M059J (cell line): ENCODE measurements at places on chromosomes 2 and 18.

DNA sequence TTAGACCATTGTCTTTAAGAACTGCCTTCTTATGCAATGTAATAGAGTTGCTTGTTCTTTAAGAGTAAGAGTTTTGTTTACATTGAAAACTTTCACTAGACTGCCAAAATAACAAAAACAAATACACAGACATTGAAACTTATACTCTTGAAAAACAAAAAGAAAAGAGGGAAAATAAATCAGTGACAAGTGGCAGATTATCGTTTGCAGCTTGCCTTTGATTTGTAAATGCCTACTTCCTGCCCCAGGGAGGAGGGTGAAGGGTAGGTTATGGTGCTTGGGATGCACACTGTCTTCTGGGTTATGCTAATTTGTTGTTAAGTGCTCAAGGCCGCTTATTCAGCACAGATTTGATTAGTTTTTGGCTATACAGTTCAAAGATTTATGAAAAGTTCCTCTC is 198.7 kb downstream of the TGIF1 start:
- DNase-seq, result no peak

DNA sequence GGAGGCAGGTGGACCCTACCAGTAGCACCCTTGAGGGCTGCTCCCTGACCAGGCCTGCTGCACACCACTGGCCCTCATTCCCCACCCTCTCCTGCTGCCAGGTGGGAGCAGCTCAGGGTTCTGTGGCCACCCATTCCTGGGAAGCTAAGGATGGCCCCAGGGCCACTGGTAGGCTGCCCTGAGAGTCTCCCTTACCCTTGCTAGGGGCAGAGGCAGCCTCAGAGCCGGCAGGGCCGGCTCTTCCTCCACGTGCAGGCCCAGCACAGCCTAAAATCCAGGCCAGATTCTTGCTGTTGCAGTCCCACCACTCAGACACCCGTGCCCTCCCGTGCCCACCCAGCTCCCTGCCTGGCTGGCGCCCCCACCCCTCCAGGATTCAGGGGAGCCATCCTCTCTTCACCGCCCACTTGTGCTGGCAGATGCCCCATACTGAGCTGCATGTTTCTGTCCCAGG is 199.0 kb downstream of the EIPR1 start:
- DNase-seq, result no peak

GRCh38 chr2:48218169-48218568 is 311.8 kb upstream of the STON1 start:
- no peak for DNase-seq

- peak; percentile 93 for DNase-seq
Measured at GRCh38 chr2:180657054-180657453, 323.4 kb upstream of the UBE2E3 start.

DNA sequence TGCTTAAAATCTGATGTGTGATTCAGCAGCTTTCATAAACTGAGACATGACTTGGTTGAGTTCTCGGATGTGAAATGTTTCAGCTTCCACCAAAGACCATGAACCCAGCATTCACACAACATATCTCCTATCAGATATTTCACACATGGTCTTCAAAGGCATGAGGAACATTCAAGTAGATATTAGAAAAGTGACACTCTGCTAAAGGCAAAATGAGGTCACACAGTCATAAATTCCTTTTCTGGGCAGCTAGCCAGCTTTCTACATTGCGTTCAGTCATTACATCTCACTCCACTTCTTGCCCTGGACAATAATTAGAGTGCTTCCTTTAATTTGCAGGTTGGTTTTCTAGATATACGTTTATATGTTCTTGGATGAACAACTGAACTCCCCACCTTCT is 96.7 kb downstream of the GAREM1 start:
- peak; percentile 5 for DNase-seq

DNA sequence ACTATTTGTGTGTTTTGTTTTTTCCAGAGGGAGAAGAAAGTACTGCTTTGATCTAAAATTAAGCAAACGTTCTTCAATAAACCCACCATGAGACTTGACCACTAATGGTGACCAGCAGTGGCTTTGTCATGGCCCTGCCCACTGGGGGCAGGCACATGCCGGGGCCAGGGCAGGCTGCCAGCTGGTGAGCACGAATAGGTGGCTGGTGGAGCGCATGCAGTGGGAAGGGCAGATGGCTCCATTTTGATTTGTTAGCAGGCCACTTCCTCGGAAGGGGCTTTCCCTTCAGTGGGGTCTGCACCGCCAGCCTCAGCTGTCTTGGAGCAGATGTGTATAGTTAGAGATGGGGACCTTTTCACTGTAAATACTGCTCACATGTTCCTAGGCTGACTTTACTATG is 277.1 kb downstream of the SOX11 start:
- DNase-seq, result no peak

DNA sequence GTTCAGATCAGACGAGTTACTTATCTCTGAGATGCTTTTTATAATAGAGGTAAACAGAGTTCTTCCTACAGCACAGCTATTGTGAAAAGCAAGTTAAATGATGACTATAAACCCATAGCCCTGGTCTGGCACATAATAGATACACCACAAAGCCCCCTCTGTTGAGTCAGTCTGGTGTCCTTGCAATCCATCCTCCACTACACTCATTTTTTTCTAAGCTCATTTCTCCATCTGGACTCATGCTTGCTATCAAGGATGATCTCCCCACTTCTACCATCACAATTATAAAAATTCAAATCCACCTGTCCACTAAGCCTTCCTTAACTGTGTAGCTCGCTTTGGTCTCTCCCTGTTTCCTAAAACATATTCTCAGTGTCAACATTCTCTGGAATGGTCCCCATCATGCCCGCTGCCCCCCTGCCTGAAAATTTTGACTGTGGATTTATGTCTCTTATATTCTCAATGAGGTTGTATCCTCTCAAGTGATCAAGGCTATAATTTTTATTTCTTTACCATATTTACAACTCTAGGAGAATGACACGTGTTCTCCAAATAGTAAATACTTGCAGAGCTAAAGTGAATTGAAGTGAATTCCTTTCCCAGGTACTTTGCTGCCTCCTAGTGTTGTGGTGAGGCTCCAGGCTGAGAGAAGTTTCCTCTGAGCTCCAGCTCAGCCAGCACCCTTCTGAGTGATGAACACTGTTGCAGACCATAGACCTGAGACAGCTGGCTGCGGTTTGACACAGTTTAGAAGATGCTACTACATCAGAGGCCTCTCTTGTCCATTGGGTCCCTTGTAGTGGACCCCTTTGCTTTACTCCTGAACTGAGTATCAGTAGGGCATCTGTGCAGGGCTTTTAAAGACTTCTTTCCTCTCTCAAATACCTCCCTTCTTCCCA is 108.7 kb downstream of the DPP10 start:
- peak; percentile 40 for DNase-seq

- peak; percentile 21 for DNase-seq
Measured at GRCh38 chr18:76412818-76413565, 82.0 kb downstream of the ZNF516 start.

DNA sequence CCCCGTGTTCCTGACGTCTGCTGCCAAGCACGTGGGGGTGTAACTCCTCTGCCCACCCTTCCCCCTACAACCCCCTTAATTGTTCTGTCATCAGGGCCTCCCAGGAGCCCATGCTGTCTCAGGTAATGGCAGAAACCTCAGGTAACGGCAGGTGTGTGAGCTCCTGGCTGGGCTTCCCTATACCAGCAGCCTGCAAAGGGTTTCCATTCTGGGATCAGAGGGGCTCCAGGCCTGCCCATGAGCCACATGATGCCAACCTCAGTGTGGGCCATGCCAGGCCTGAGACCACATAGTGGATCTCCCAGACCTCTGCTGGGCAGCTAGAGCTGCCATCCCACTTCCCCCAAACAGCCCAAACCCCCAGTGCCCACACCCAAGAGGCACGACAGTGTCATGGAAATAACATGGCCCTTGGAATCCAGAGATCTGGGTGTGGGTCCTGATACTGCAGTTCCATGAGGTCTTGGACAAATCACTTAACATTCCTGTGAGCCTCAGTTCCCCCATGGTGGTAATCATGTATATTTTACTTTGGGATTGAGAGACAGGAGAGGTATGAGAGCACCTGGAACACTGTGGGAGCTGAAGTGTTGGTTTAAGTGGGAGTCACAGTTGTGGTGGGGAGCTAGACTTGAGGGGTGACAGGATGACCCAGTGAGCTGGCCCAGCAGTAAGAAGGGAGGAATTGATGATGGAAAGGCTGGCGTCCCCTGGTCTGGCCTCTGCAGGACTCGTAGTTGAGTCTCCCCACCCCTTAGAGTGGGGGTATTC is 59.6 kb downstream of the ATOH8 start:
- DNase-seq, result no peak

DNA sequence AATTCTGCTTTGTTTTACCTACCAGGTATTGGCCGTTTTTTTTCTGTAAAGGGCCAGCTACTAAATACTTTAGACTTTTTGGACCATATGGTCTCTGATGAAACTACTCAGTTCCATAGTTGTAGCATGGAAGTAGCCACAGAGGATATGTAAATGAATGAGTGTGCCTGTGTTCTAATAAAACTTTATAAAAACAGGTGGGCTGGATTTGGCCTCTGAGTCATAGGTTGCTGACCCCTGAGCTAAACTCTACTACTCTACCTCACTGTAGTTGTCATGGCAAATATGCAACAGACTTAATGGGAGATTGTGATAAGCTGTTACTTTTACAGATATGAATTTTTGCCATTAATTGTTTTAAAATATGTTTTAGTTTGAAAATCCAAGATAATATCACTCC is 19.7 kb downstream of the CLIP4 start:
- no peak for DNase-seq

- DNase-seq, result peak; percentile 9
Measured at GRCh38 chr2:75853436-75853835, 142.7 kb upstream of the GCFC2 start.

GRCh38 chr2:124584615-124585014 is 559.5 kb downstream of the CNTNAP5 start:
- DNase-seq, result no peak

DNA sequence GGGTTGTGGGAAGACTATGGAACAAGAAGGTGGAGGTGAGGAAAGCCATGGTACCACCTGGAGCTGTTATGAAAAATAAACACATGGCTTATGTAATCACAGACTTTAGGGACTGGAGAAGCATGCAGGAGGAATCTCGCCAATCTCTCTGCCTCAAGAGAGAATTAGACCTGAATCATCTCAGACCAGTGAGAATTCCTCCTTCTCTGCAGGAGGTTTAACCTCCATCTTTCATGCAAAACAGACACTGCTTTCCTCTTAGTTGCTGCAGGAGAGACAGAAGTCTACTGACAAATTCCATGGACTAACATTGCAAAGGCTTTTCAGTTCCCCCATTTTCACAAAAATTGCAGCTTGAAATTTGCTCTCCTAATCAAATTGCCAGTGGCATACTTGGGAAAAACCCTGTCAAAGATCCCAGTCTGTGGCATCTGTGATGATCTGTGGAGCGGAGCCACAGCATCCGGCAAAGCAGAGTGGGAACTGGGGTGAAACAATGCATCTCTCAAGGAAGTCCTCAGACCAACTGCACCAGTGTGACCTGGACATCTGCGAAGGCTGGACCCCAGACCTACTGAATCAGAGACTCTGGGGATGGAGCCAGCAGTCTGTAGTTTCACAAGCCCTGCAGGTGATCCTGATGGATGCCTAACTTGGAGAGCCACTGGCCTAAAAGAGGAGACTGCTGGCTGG is 28.6 kb upstream of the NCKAP5 start:
- DNase-seq, result no peak

DNA sequence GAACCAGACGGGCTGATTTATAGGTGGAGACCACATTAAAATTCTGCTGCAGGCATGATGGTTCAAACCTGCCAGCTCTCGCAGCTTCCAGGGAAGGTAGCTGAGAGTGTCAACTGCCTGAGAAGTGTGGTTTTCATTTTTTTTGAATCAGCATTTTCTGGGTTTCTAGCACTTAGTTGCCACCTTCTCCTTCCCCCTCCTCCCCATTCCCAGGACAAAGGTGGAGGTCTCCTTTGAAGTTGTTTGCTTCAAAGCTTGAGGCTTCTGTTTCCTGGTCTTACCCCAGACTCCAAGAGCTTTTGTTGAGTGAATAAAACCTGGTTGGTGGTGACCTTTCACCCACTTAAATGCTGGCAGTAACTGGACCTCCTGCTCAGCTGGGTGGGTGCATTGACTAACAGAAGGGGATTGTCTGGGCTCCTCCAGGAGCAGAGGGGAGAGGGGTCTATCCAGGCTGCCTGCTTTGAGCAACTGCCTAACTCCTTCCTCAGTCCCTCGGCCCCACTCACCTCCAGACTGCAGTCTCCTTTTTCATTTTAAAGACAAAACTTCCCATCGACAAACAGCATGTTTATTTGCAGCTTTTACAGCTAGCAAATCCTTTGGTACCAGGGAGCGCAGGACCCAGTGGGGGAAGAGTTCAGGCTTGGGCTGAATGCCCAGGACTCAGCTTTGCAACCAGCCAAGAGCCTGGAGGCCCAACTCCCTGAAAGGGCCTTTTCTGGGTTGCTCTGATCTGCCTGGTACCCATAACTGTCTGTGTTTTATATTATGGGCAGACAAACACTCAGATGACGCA is 3.5 kb downstream of the RHOB start:
- DNase-seq, result peak; percentile 83

DNA sequence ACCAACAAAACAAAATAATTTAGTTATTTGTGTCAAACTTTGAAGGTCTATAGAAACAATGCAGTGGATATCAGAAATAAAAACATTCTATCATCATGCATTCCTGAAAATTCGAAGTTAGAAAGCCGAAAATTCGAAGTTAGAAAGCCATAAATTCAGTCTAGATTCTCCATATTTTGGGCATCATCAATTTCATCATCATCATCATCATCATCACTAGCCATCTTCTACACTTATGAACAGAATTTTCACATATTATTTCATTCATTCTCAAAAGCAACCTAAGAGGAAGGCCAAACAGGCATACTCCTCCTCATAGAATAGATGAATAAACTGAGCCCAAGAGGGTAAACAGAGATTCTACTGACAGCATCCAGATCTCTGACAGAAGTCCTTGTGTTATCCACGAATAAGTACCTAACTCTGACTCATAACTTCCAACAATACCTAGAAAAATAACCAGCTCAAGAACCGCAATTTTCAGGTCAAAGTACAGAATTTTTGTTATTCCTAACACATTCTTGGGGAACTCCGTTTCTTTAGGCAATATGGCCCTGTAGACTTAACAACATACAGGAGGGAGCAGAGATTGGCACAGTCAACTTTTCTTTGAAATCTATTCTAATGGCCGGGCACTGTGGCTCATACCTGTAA is 84.7 kb downstream of the TCF4 start:
- peak; percentile 72 for DNase-seq

GRCh38 chr2:190407662-190408537 is at the start of gene MFSD6:
Gene MFSD6 (plus strand): TSS chr2:190408355. CDS start chr2:190436030, 27,675 bp downstream.
- DNase-seq, result peak; percentile 32

GRCh38 chr2:98063291-98063854 is 23.6 kb upstream of the VWA3B start:
- no peak for DNase-seq
